Spinal cord (tissue), 10 donors: ENCODE measurements at places on chromosomes 7 and 10.

DNA sequence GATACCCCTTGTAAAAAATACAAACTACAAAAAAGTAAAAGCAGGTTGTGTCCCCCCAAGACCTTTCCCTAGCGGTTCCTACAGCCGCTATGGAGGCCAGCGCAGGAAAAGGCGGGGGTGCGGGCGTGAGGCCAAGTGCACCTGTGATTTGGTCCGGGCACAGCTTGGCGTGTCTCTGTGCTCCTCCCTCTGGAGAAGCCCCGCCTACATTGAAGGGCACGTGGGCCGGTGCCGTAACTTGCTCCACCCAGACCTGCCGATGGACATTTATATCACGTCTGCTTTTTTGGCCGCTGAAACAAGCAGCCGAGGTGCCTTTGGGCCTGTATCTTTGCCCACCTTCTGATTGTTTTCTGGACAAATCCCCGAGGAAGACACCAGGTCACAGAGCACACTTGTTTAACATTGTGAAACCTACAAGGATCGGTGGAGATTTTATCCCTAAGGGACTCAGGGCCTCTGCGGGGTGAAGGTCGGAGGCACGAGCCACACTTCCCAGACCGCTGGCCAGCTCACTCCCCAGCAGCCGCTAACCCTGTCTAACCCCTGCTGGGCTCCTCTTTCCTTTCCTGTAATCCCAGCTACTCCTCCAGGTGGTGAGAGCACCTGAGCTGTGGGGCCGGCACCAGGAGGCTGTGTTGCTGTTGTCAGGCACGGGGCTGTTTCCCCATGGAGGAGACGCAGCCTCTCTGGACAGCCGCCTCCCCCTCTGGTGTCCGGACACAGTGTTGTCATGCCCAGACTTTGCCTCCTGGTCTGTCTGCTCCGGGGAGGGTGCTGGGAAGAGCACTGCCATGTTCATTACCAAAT lies 18.8 kb upstream of the INPP5A start:
- DNase-seq: no peak
- H3K27me3 ChIP-seq: peaks cover 7% of the 10 kb centered on the region
- no peak overlapping the region for H3K4me3 ChIP-seq
- H3K27ac ChIP-seq: no peak overlapping the region

DNA sequence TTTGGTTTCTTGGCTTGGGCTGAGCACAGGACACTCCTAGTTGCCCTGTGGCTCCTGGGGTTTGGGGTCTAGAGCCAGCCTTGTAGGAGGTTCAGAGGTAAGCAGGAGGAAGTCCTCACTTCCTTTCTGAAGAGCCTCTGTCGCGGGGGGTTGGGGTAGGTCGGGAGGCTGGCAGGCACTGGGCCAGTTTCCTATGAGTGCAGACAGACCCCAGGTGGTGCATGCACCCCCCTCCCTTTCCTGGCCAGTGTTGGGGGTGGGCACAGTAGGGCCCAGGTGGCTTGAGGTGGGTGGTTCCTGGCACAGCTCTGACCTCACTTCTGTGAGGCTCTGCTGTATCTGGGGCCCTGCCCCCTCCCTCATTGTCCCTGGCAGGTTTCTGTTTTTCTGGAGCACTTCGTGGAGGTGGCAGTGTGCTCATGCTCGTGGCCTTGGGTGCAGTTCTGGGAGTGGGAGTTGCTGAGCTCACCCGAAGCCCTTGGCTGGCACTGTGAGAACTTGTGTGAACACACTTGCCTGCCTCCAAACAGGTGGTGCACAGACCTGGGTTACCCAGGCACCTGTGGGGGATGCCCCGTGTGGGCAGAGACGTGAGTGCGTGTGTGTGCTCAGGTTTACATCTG lies 1.8 kb downstream of the PALD1 start:
- peaks cover 8% of the 10 kb centered on the region for H3K36me3 ChIP-seq
- H3K27ac ChIP-seq: no peak overlapping the region
- H3K4me3 ChIP-seq: peak overlapping the region; percentile 41
- peaks cover 59% of the 10 kb centered on the region for H3K4me1 ChIP-seq

DNA sequence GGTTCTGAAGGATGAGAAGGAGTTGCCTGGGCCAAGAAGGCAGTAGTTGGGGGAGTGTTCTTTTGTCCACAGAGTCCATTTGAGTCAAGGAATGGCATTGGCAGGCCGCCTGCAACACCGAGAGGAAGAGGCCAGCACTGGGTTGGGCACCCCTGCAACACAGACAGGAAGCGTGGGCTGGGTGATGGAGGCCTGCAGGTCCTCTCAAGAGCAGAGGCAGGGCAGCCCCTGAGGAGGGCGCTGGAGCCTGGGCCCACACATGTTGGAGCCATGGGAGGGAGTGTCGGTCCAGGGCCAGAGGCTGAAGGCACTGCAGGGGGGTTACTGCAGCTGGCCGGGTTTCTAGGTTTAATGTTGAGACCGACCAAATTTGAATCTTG lies 137.3 kb downstream of the PTPN20 start:
- no peak for DNase-seq
- H3K27me3 ChIP-seq: no peaks in the 10 kb centered on the region
- no peaks in the 10 kb centered on the region for H3K36me3 ChIP-seq
- peaks cover 24% of the 10 kb centered on the region for H3K4me1 ChIP-seq
- H3K27ac ChIP-seq: no peak overlapping the region
- no peak overlapping the region for H3K4me3 ChIP-seq

GRCh38 chr7:36023033-36023560 lies 130.0 kb upstream of the EEPD1 start:
- no peak for DNase-seq
- no peaks in the 10 kb centered on the region for H3K27me3 ChIP-seq
- peak overlapping the region; percentile 83 for H3K27ac ChIP-seq
- H3K4me3 ChIP-seq: no peak overlapping the region

GRCh38 chr10:70066190-70066589 lies 13.5 kb downstream of the MACROH2A2 start:
- H3K4me3 ChIP-seq: no peak overlapping the region
- no peaks in the 10 kb centered on the region for H3K27me3 ChIP-seq
- no peaks in the 10 kb centered on the region for H3K4me1 ChIP-seq
- H3K36me3 ChIP-seq: no peaks in the 10 kb centered on the region
- H3K27ac ChIP-seq: no peak overlapping the region

- no peak for DNase-seq
- no peaks in the 10 kb centered on the region for H3K36me3 ChIP-seq
- no peaks in the 10 kb centered on the region for H3K27me3 ChIP-seq
- H3K27ac ChIP-seq: no peak overlapping the region
These were observed 8.2 kb upstream of the NPFFR1 start for GRCh38 chr10:70292004-70292403.

DNA sequence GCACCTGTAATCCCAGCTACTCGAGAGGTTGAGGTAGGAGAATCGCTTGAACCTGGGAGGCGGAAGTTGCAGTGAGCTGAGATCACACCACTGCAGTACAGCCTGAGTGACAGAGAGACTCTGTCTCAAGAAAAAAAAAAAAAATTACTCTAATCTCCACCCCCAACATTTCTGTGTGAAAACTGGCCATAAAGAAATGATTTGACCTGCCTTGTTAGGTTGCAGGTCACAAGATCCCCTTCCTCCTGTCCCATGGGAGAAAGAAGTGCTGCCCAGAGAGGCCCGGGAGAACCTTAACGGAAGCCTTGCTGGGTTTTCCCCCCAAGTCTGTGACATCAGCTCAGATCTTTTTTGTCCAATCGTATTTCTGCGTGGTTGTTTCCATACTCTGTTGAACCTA lies 8.7 kb upstream of the CALHM1 start:
- no peak overlapping the region for H3K27ac ChIP-seq
- H3K27me3 ChIP-seq: no peaks in the 10 kb centered on the region
- H3K4me1 ChIP-seq: no peaks in the 10 kb centered on the region
- no peaks in the 10 kb centered on the region for H3K36me3 ChIP-seq
- no peak overlapping the region for H3K4me3 ChIP-seq

DNA sequence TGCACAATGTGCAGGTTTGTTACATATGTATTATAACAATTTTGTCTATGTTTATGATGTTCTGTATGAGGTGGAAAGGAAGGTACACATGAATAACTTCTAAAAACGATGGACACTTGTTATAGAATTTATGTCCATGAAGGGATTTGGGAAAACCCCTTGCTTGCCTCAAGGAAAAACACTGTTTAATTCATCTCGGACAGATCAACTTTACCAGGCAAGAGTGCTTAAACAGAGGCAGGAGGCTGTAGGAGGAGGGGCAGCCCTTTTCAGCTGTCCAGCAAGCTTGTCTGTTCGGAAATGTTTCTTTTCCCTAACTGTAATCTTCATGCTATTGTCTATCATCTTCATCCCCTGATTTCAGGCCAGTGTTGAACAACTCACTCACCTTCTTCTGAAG lies 200.9 kb downstream of the CDC14C start:
- H3K4me3 ChIP-seq: no peak overlapping the region
- no peaks in the 10 kb centered on the region for H3K36me3 ChIP-seq
- no peak overlapping the region for H3K27ac ChIP-seq
- no peak for DNase-seq
- no peaks in the 10 kb centered on the region for H3K27me3 ChIP-seq

GRCh38 chr7:152054367-152055230 lies 29.1 kb downstream of the GALNT11 start:
- no peaks in the 10 kb centered on the region for H3K36me3 ChIP-seq
- H3K4me3 ChIP-seq: no peak overlapping the region
- no peak for DNase-seq

DNA sequence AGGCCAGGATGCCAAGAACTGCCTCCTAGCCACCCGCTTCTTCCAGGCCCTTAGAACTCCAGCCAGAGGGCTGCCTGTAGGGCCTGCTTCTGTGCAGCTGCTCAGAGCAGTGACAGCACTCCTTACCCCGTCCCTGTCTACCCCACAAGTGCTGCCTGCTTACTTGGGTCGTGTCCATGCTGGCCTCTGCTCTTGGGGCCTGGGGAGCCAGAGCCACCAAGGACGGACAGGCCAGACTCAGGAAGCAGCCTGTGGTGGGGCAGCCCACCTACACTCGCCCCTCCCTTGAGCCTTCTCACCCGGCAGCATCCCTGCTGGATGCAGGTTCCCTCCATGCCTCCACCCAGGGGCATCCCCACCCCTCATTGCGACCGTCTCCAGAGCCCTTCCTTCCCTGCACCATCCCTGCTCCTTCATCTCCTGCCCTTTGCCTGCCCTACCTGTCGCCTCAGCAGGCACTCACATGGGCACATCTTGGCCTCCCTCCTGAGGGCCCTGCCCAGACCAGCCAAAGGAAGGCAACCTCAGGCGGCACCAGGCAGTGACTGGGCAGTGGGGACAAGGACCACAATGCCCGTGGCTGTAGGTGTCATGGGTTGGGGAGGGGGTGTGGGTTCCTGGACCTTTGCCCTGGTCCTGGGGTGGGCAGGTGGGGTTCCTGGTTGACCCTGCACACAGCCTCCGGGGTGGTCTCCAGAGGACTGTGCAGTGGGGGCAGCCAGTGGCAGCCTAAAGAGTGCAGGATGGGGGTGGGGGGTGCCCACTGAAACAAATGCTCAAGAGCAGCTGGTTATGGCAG lies 78.0 kb upstream of the TNS3 start:
- no peak for DNase-seq
- no peaks in the 10 kb centered on the region for H3K36me3 ChIP-seq
- no peak overlapping the region for H3K4me3 ChIP-seq
- no peaks in the 10 kb centered on the region for H3K4me1 ChIP-seq

GRCh38 chr10:3389130-3389529 lies 216.5 kb upstream of the PITRM1 start:
- H3K27ac ChIP-seq: peak overlapping the region; percentile 29
- H3K4me1 ChIP-seq: peaks cover 4% of the 10 kb centered on the region
- H3K36me3 ChIP-seq: no peaks in the 10 kb centered on the region
- DNase-seq: no peak

DNA sequence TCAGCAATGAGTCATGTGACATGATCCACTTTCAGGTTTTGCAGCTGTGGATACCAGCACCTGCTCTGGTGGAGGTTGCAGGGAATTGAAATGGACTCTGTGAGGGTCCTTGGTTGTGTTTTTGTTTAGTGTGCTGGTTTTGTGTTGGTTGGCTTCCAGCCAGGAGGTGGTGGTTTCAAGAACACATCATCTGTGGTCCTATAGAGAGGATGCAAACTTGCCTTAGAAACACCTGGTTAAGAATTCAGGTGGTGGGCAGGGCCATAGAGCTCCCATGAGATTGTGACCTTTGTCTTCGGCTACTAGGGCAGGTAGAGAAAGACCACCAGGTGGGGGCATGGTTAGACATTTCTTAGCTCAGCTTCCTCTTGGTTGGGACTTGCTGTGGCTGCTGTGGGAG lies 59.2 kb upstream of the CYP2C9 start:
- no peak for DNase-seq
- no peak overlapping the region for H3K27ac ChIP-seq
- no peak overlapping the region for H3K4me3 ChIP-seq
- no peaks in the 10 kb centered on the region for H3K4me1 ChIP-seq

DNA sequence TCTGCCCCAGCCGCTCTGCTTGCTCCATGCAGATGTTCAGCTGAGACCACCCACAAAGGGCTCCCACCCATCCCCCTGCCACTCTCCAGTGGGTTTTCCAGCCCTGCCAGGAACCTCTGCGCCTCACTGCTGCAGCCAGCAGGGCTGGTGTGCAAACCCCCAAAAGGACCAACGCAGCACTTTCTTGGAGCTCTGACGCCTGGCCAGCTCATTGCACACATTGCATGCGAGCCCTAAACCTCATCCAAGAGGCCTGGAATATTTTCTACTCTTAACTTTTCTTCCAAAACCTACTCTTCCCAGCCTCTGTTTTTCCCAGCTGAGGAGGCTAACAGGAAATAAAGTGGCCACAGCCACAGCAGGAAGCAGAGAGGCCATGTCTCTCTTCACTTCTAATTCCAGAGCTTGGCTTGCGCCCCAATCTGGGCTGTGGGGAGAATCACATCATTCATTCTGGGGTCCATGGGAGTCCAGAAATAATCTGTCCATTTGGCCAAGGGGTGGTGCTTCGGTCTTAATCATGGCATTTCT lies 4.6 kb upstream of the FAM170B start:
- peak overlapping the region; percentile 43 for H3K27ac ChIP-seq
- no peaks in the 10 kb centered on the region for H3K27me3 ChIP-seq
- H3K36me3 ChIP-seq: no peaks in the 10 kb centered on the region
- H3K4me3 ChIP-seq: no peak overlapping the region
- no peak for DNase-seq
- peaks cover 10% of the 10 kb centered on the region for H3K4me1 ChIP-seq

DNA sequence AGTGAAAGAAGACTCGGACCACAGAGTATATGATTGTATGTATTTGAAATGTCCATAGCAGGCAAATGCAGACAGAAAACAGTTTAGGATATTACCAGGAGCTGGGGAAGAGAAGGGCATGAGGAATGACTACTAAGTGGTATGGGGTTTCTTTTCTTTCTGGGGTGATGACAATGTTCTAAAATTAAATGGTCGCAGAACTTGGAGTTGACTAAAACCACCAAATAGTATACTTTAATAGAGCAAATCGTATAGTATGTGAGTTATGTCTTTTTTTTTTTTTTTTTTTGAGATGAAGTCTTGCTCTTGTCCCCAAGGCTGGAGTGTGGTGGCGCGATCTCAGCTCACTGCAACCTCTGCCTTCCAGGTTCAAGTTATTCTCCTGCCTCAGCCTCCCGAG lies 34.6 kb downstream of the XRCC2 start:
- no peak for DNase-seq
- no peak overlapping the region for H3K4me3 ChIP-seq
- H3K4me1 ChIP-seq: no peaks in the 10 kb centered on the region
- no peaks in the 10 kb centered on the region for H3K36me3 ChIP-seq
- no peak overlapping the region for H3K27ac ChIP-seq

DNA sequence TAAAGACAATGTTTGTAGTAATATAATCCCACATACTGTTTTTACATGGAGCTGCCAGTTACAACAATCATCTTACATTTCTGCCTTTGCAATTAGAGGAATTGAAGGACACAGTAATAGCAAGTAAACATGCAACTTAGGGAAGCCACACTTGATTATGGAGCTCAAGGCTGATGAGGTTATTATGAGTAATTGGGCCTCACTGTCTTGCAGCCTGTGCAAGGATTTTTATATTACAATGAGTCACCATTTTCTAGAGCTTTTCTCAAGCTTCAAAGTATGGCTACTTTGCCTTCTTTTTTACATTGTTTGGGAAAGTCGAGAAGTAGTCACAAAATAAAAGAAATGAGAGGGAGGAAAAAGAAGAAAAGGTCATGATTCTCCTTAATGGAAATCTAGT lies 226.4 kb downstream of the KIAA1217 start:
- DNase-seq: no peak
- H3K27ac ChIP-seq: no peak overlapping the region
- no peaks in the 10 kb centered on the region for H3K4me1 ChIP-seq
